Natural killer cell treated with Interleukin-12 subunit alpha and Interleukin-12 subunit beta and Interleukin-15 and Interleukin-18, amount 100 ng/mL, for 72 hours (primary cell): ENCODE measurements at places on chromosomes 2 and 18. TPM values are rescaled to one million over a fixed set of nuclear protein-coding genes. Genes with fewer than 3 reads are reported as not detected.

DNA sequence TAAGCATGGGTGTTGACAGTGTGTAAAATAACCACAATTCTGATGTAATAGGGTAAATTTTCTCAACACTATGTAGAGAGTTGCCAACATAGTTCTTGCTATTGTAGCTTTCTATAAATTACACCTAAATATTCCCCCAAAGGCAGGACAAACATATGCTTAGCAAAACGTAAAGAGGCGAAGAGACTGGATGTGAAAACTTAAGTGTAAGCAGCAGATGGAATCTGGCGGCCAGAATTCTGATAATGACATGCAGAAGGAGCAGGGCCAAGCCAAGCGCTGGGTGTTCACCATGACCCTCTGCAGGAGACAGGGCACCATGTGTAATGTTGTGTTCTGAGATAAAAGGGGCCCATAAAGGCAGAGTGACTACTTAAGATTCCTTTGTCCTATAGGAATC lies 105.2 kb upstream of the ZNF521 start:
- DNase-seq: no peak
- H3K27ac ChIP-seq: no peak overlapping the region
- H3K4me1 ChIP-seq: no peaks in the 10 kb centered on the region
- no peak overlapping the region for H3K4me3 ChIP-seq

DNA sequence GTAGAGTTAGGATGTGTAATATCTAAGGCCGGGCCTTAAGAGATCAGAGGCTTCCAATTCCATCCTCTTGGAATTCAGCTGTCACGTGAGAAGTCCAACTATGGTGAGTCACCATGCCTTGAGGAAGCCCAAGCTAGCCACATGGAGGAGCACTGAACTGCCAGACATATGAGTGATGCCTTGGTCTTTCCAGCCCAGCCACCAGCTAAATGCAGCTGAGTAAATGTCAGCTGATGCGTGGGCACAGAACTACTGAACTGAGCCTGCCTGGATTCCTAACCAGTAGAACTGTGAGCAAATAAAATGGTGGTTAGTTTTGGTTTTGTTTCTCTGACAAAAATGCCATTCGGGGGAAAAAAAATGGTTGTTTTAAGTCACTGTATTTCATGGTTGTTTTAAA lies 153.7 kb upstream of the SERTAD2 start:
- no peaks in the 10 kb centered on the region for H3K27me3 ChIP-seq
- peak overlapping the region; percentile 10 for H3K27ac ChIP-seq
- no peak for DNase-seq
- H3K4me3 ChIP-seq: no peak overlapping the region
- peaks cover 7% of the 10 kb centered on the region for H3K4me1 ChIP-seq

DNA sequence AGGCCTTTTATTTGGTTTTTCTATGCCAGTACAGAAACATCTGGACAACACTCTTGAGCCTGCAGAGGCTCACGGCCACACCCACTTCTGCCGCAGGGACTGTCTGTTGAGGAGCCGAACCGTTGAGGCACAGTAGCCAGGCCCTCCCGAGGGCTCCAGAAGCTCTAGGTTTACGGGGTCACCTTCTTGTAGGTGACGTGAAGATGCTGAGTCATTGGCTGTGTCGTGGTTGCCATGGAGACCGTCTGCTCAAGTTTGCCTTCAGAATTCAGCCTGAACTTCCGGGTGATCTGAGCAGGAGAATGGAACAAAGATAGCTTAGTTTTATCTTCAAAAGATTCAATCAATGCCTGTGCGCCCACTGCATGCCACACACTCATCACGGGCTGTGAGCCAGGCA lies 25.9 kb downstream of the BOK start:
- H3K4me1 ChIP-seq: no peaks in the 10 kb centered on the region
- no peak overlapping the region for H3K4me3 ChIP-seq

The PTMA gene
- 1,013 TPM for total RNA-seq

The DYNAP gene
- total RNA-seq: not detected

- peaks cover 34% of the 10 kb centered on the region for H3K36me3 ChIP-seq
- no peak for DNase-seq
- peaks cover 53% of the 10 kb centered on the region for H3K4me1 ChIP-seq
- H3K27ac ChIP-seq: peak overlapping the region; percentile 55
Measured at GRCh38 chr2:60886991-60887390, 5.6 kb downstream of the REL start.

DNA sequence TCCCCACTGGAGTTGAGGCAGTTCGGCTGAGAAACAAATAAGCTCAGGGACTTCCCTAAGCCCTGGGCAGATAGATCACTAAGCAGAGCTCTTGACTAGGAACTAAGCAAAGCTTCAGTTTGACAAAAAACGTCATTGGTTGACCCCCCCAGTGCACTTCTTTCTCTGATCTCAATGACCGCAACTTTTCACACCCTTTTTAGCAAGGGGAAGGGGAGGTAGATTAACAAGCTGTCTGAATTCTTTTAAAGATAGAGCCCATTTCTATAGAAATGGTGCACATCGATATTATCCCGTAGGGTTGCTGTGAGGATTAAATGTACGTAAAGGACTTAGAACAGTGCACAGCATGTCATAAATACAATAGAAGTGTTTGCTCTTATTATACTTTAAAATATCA lies 42.5 kb downstream of the PIEZO2 start:
- H3K36me3 ChIP-seq: no peaks in the 10 kb centered on the region
- H3K4me3 ChIP-seq: no peak overlapping the region
- no peaks in the 10 kb centered on the region for H3K4me1 ChIP-seq
- DNase-seq: no peak

The ARHGAP28 gene
- not detected for total RNA-seq
